HCT116 (cell line): ENCODE measurements at places on chromosomes 2 and 18. TPM values are rescaled to one million over a fixed set of nuclear protein-coding genes. Genes with fewer than 3 reads are reported as not detected.

GRCh38 chr2:101889460-101890098 lies 102.2 kb upstream of the IL1R2 start:
- DNase-seq, result no peak

FAM228B gene
- 5.6 TPM for total RNA-seq

UBE2F gene
- 32.8 TPM for total RNA-seq

DNA sequence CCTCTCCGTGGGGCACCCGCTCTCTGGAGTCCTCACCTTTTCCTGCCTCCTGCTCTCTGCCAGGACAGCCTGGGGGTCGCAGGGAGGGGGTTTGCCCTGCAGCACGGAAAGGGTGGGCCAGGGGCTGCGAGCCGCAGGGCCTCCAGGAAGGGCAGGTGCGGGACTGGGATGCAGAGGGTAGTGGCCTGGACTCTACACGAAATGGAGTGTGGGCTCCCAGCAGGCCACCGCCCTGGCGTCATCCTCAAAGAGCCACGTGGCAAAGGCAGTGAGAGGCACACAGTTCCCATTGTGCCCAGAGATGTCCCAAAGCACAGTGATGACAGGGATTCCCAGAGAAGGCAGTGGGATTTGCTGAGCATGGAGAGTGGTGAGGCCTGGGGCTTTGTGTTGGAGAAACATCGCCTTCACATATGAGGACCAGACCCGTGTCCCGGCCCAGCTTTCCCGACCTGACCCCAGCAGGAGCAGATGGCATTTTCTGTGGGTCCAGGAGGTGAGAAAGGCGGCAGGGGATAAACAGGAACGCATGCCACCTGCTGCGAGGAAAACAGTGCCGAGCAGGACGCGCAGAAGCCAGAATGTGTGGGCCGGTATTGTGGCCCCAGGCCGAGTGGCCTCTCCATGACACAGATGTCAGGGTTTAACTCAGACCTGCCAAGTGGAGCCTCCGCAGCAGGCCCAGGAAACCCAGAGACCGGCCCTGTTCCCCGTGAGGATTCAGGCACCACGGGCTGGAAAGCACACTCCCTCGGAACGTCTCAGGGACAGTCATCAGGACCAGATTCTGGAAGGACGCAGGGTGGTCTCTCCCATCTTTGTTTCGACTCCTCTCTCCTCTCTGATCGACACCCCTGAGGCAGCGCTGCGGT lies 855.5 kb upstream of the SALL3 start:
- DNase-seq, result no peak

CIB4 gene
- total RNA-seq, result not detected

GRCh38 chr2:1479346-1479745 lies 66.1 kb downstream of the TPO start:
- DNase-seq, result no peak

SP140L gene
- 28.9 TPM for total RNA-seq

DNA sequence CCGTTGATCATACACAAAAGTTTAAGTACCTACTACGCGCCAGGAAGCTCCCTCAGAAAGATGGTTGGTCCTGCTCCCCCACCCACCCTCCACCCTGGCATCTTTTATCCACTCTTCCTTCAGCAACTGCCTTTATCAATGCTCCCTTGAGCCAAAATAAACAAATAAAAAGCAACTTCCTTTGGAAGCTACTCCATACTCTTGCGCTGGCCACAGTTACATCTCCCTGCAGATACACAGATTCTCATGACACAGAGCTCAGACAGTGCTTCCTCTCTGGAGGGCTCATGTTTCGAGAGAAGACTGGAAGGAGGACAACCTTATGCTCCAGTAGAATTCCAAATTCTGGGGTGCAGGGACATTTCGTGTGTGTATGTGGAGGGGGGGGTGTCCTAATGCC lies 3.8 kb upstream of the STEAP3 start:
- no peak for DNase-seq

GRCh38 chr2:240189686-240190085 lies 49.2 kb upstream of the OTOS start:
- DNase-seq, result no peak

DNA sequence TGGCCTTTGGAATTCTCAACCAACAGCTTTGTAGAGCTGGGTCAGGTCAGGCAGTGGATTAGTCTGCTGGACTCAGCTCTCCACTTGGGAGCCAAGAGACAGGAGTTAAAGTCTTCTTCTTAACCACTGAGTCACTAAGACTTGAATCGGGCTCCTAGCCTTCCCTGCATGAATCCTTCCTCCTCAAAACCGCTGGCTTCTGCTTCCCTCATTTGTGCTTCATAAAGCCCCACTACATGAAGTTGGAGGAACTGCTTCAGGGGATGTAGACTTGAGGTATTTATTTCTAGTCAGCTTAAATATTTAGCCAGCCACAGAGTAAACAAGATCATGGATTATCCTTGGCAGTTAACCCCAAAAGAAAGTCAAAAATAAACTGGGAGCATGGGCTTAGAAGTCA lies 536.3 kb upstream of the TNP1 start:
- DNase-seq, result no peak

DNA sequence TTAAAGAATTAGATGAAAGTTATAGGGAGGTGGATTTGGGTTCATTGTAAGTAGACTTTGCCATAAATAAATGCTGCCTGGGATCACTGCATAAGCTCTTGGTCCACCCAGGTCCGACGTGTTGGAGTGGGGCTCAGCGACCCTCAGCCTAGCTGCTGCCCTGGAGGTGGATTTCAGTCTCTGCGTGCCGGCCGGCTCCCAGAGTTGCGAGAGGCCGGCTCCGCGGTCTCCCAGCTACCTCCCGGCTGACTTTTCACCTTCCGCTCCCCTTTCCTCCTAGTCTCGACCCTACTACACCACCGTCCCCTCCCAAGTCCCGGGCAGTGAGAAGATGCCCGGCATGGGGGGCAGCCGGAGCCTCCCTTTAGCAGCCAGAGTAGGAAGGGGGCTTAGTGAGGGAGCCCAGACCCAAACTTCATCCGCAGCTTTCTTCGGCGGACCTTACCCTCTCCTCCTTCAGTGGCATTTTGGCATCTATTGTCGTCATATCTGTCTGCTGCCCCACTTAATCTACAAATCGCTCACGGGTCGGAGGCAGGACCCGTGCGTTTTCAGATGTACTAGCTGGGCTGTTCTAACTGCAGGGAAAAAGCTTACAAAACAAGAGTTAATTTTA lies 8.1 kb downstream of the EMX1 start:
- DNase-seq, result no peak
